NCI-H1436 (cell line): ENCODE measurements at places on chromosomes 1 and 21.

DNA sequence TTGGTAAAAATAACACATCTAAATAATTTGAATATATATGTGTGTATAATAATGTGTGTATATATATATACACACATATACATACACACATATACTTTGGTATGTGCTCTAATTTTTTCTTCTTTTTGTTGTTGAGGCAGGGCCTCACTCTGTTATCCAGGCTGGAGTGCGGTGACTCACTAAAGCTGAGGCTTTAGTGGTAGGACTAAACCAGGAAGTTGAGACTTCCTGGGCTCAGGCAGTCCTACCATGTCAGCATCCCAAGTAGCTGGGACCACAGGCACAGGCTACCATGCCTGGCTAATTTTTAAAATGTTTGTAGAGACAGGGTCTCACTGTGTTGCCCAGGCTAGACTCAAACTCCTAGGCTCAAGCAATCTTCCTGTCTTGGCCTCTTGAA lies 46.7 kb upstream of the CXADR start:
- no peak for DNase-seq

GRCh38 chr1:243459059-243459458 lies 203.2 kb downstream of the SDCCAG8 start:
- DNase-seq, result no peak

- DNase-seq, result no peak
Observed at GRCh38 chr1:19798486-19799229, 1.1 kb downstream of the TMCO4 start.

GRCh38 chr1:111857194-111857651 lies 101.5 kb downstream of the DDX20 start:
- no peak for DNase-seq

- DNase-seq, result no peak
Observed at GRCh38 chr1:65435987-65436386, 15.5 kb downstream of the LEPR start.
